Cerebellum (tissue), 4 donors: ENCODE measurements at places on chromosomes 16 and 17. TPM values are rescaled to one million over a fixed set of nuclear protein-coding genes. Genes with fewer than 3 reads are reported as not detected.

GRCh38 chr16:50268352-50268751 is 2.0 kb downstream of the ADCY7 start:
- DNase-seq = no peak

GRCh38 chr17:31327534-31328159 is 6.2 kb upstream of the EVI2A start:
- DNase-seq = no peak

DNA sequence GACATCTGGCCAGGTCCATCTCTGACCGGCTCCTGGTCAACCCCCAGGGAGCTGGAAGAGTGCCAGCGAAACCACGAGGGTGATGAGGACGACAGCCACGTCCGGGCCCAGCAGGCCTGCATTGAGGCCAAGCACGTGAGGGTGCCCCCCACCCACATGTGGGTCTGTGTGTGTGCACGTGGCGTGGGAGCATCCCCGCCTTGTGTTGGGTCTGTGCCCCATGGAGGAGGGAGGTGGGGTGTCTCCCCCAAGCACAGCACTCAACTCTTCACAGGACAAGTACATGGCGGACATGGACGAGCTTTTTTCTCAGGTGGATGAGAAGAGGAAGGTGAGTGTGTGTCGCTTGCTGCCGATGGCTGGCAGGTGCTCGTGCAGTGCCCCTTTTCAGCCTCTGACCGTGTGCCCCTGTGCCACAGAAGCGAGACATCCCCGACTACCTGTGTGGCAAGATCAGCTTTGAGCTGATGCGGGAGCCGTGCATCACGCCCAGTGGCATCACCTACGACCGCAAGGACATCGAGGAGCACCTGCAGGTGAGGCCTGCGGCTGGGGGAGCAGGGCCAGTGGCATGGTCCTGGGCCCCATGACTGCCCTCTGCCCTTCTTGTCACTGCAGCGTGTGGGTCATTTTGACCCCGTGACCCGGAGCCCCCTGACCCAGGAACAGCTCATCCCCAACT is 1.7 kb downstream of the STUB1 start:
- no peak for DNase-seq

DNA sequence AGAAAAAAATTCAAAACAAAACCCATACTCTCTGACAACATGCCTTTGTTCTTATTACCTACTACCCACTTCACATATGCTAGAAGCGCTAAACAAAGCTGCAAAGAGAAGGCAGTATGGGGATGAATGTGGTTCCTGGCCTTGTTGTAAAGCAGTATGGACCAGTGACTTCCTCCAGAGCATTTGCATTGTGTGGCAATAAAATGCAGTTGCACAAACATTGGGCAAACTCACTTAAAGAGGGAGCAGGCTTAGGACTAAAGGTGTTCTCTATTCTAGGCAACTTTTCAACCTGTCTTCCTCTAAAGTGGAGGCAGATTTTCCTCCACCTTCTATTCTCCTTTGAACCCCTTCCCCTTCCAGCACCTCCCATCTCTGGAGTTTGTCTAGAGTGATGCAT is 17.1 kb downstream of the TMIGD1 start:
- no peak for DNase-seq

DNA sequence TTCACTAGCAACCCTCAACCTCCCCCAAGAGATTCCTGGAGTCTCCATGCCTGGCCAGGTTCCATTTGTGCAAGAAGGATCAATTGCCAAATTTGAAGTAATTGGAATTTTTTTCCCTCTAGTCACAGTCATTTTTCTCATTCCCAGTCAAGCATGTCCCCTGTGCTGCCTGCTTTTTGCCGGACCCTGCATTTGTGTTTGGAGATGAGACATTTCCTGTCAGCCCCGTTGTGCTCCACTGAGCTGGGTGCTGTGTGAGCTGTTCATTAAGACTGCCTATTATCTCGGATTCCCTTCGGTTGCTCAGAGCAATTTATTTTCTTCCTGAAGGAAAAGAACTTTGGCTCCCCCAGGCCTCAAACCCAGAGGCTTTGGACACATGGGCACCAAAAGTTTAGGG is 201.0 kb upstream of the NLRP1 start:
- no peak for DNase-seq

DNA sequence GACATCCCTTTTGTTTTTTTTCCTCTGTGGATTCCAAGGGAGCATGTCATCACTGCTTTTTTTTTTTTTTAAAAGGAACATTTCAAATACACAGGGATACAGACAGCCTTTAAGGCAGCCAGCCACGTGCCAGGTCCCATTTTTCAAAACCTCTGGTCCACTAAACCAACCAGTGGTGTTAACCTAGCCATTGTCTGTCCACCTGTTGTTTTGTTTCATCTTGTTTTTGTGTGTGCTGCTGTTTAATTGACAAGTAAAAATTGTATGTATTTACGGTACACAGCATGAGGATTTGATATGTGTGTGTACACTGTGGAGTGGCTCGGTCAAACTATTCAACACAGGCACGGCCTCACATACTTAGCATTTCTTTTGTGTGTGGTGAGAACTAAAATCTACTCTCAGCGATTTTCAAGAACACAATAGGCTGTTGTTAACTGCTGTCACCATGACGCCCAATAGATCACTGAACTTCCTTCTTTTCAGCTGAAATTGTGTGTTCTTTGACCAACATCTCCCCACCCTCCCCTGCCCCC is 19.2 kb downstream of the TMEM114 start:
- no peak for DNase-seq

- DNase-seq = no peak
Measured at GRCh38 chr17:74334393-74335039, 8.5 kb downstream of the KIF19 start.

- no peak for DNase-seq
Measured at GRCh38 chr17:17110520-17110919, 68.3 kb downstream of the MPRIP start.

DNA sequence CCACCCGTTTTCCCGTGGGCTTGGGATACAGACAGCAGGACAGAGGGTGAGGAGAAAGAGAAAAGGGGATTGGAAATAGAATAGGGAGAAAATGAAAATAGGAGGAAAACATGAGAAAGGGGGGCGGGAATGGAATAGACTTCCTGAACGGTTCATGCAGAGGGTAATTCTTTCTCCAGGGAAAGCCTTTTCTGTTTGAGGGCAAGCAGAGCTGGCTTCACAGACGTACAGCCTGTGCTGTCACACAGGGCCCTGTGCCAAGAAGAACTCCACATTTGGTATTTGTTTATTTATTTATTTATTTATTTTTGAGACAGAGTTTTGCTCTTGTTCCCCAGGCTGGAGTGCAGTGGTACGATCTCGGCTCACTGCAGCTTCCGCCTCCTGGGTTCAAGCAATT is 12.0 kb downstream of the MILR1 start:
- no peak for DNase-seq

DNA sequence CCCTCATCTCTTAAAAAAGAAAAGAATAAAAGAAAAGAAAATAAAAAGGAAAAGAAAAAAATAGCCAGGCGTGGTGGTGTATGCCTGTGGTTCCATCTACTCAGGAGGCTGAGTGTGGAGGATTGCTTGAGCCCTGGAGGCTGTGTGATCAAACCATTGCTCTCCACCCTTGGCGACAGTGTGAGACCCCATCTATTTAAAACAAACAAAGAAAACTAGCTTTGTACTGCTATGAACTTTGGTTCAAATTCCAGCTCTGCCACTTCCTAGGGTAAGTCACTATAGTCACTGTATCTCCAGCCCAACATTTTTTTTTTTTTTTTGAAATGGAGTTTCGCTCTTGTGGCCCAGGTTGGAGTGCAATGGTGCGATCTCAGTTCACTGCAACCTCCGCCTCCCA is 4.2 kb downstream of the CTF1 start:
- DNase-seq = no peak

GRCh38 chr16:88469615-88470395 is 16.7 kb downstream of the ZFPM1 start:
- DNase-seq = no peak

The HEATR9 gene
- total RNA-seq = not detected

The UBFD1 gene
- 73.4 TPM for total RNA-seq

The ABAT gene
- total RNA-seq = 139 TPM

The OTOP2 gene
- total RNA-seq = not detected

The SOX8 gene
- 18.6 TPM for total RNA-seq

The ZSWIM7 gene
- total RNA-seq = 12.2 TPM
